ENCODE measurements at places on chromosomes 12 and 14.

DNA sequence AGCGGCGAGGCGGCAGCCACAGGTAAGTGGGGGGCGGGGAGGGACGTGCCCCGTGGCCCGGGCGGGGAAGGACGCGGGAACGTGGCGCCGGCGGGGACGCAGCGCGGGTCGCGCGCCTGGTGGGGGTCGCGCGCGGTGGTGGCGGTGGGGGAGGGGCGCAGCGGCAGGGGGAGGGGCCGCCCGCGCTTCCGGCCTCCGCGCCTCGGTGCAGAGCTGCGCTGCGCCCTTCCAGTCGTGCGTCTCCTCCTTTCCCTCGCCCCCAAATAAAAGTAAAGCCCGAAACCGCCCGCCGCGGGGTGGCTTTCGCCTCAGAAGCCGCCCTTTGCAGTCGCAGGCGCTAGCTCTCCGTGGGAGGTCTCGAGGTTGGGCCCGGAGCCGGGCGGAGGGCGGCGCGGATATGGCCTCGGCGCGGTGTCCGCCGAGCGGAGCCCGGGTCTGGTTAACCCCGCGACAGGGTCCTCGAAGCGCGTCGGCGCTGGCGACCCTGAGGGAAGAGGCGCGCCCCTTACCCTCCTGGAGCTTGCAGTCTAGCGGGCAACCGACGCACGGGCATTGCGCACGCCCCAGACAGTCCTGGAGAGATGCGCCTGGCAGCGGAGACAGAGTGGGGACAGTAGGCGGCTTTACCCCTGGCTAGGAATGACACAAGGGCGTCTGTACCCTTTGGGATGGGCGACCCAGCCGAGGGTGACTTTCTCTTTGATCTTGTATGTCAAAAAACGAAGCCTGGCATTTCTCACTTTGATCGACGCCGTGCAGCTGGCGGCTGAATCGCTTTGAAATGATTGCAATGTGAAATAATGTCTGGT is 589 bp downstream of the ATF1 start:
- DNase-seq = peak; percentile 36

DNA sequence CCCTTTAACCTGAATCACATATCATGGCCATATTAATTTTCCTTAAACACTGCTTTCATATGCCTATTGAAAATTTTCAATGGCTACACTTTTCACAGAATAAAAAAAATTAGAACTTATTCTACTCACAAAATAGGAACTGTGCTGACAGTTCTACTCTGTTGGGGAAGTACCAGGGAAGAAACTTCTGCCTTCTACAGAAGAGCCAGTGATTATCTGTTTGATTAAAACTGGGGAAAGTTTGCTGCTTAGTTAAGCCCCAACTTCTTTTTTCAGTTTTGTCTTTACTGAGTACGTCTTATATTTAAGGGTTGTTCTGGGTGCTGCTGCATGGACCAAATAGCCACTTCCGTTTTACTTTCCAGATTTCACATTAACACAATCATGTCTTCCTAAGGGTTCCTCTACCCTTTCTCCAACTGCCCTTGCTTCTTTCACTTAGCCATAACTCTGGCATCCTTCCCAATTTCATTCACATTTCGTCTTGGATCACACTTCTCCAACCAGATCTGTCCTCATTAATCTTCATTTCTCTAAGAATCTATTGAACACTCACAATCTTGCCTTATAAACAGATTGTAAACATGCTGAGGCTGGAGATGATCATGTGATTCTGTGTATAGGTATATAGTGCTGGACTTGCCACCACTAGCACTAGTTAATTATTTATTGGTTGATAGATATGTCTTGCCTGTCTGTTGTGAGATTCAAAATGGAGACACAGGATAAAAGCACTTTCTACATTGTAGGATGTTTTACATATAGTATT is 1.9 kb upstream of the SEL1L start:
- no peak for DNase-seq

- DNase-seq = peak; percentile 57
Observed at GRCh38 chr12:122190842-122191668, 8.1 kb downstream of the LRRC43 start.

- peak; percentile 30 for DNase-seq
Observed at GRCh38 chr12:118402251-118402650, 25.9 kb downstream of the SUDS3 start.

GRCh38 chr14:82403987-82404386 is 870.3 kb upstream of the SEL1L start:
- DNase-seq = no peak

DNA sequence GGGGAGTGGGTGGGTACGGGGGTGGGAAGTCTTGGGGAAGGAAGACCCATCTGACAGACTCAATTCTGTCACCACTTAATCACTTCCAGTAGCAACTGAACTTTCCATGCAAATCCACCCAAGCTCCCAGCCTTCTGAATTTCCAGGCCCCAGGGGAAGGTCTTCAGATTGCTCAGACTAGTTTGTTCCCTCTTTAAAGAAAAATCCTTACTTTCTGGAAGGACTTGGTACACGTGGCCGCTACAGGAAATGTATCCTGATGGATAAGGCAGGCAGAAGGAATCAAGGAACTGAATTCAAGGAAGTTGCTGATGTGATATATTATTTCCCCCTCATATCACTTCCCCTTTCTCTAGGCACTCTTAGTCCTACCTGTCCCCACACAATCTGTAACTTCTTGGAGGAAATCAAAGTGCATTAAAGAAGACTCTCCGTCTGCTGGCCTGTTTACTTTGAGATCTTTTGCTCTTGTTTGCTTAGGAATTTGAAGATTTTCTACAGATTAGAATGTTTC is 6.4 kb downstream of the NFKBIA start:
- no peak for DNase-seq

GRCh38 chr12:11136075-11136474 is 1.6 kb upstream of the TAS2R30 start:
- DNase-seq = no peak

DNA sequence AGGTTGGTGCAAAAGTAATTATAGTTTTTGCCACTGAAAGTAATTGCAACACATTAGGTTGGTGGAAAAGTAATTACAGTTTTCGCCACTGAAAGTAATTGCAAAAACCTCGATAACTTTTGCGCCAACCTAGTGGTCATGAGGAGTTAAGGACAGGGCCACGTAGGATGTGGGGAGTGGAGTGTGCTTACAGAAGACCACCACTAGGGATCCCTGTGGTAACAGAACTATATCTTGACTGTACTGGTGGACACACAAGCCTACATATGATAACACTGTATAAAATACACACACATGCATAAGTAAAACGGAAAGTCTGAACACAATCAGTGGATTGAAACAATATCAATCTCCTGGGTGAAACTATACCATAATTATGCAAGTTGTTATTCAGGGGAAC is 187.4 kb upstream of the ABCD2 start:
- DNase-seq = no peak

DNA sequence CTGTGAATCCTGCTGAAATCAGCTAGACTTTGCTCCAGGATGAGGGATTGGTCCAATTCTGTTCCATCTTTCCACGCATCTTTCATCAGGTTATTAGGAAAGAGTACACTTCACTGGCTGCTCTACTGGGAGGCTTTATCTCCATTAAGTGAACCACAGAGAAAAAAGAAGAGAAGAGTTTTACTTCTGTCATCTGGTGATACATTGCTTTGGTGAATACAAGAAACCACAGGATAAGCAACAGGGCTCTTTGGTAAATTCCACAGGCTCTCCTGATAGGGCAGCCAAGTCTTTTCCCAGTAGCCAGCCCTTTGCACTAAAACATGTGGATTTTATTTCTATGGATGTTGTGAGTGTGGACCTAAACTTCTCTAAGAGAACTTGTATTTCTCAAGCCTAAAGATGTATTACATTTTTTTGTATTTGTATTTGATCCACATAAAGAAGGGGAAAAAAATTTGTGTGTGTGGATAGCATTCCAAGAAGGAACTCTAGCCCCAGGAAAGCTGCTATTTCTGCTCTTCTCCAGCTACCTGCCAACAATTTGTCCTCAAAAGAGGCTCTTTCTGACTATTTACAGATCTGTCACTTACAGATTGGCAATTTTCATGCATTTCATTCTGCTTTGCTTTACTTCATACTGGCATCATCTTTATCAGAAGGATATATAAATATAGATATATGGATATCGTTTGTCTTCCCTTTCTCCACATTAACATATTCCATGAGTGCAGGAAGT is 1117.6 kb upstream of the TMEM132C start:
- DNase-seq = no peak

GRCh38 chr12:112961074-112961473 is 17.2 kb upstream of the OAS2 start:
- no peak for DNase-seq

DNA sequence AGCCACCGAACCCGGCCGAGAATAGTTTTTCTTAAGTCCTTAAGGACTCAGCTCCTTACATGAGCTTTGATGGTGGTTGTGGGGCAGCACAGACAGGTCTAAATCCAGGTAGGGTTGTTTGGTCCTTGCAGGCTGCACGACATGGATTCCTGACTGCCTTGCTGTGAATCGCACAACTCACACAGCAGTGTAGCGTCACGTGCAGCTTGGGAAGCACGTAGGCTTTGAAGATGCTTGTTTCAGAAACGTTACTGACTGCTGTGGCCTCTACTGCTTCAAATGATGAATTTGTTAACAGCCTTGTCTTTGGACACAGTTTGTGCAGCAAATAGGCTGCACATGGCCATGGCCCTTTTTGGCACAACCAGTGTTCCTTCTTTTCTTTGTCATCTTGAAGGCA is 29.9 kb downstream of the ZBTB42 start:
- no peak for DNase-seq

GRCh38 chr12:50990791-50991190 is 35.4 kb downstream of the SLC11A2 start:
- no peak for DNase-seq

DNA sequence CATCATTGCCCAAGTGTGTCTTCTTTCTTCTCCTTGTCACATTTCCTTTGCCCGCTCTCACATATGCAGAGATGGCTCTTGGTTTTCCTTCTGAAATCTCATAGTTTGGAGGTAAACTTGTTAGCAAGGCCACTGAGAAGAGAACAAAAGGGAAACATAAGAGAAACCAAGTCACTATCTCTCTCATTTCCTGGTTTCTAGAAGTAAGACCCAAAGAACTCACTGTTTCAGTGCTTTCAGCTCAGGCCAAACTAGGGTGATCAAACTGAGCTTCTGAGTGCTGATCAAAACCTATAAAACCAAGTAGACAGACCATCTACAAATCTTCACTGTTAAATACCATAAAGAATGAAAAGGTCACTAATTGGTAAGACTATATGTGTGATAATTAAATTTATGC is 275.4 kb upstream of the BTG1 start:
- no peak for DNase-seq

GRCh38 chr12:57518920-57519795 is 1.2 kb downstream of the DDIT3 start:
- DNase-seq = no peak

DNA sequence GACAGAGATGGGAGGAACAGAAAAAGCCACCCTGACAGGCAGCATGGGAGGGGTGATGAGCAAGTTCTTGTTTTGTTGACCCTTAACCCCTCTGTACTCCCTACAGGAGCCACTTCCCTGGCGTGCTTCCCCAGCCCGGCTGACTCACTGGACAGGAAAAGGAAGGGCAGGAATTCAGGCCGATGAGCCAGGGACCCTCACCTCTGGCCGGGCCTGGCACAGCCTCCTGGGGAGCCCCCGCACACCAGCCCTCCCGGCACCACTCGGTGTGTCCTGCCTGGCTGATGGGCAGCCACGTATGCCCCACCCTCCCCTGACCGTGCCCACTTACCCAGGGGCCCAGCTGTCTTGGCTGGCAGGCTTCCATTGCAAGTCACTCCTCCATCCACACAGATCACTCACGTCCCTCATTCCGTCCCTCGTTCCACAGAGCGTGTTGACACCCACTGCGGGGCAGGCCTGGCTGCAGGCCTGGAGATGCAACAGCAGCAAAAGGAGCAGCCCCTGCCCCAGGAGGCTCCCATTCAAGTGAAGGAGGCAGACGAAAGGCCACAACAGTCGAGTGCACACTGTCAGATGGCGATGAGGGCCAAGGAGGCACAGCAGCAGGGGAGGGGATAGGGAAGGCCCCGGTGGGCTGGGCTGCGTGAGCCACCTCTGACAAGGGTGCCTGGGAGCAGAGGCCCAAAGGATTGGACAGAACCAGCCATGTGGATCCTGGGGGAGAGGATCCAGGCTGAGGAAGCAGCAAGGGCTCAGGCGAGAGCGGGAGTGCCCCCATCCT is 19.7 kb upstream of the CD9 start:
- peak; percentile 99 for DNase-seq

- DNase-seq = no peak
Observed at GRCh38 chr12:67052981-67053380, 216.2 kb upstream of the CAND1 start.

- DNase-seq = no peak
Observed at GRCh38 chr12:127546721-127547505, 720.1 kb upstream of the TMEM132C start.

GRCh38 chr14:100224229-100224866 is 14.6 kb upstream of the YY1 start:
- no peak for DNase-seq

GRCh38 chr14:51023964-51024363 is 70.9 kb downstream of the TRIM9 start:
- DNase-seq = no peak

DNA sequence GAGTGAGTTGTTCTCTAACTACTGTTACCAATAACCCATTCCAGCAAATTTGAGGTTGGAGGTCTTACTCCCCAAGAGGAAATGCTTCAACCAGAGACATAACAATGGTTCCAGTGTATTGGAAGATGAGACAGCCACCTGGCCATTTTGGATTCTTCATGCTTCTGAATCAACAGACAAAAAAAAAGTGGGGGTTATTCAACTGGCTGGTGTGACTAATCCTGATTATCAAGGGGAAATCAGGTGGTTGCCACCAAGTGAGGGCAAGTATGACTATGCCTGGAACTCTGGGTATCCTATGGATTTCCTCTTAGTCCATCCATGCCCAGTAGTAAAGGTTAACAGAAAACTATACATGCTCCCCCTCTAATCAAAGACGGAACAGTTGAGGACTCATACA is 29.9 kb upstream of the ZNF641 start:
- DNase-seq = no peak

DNA sequence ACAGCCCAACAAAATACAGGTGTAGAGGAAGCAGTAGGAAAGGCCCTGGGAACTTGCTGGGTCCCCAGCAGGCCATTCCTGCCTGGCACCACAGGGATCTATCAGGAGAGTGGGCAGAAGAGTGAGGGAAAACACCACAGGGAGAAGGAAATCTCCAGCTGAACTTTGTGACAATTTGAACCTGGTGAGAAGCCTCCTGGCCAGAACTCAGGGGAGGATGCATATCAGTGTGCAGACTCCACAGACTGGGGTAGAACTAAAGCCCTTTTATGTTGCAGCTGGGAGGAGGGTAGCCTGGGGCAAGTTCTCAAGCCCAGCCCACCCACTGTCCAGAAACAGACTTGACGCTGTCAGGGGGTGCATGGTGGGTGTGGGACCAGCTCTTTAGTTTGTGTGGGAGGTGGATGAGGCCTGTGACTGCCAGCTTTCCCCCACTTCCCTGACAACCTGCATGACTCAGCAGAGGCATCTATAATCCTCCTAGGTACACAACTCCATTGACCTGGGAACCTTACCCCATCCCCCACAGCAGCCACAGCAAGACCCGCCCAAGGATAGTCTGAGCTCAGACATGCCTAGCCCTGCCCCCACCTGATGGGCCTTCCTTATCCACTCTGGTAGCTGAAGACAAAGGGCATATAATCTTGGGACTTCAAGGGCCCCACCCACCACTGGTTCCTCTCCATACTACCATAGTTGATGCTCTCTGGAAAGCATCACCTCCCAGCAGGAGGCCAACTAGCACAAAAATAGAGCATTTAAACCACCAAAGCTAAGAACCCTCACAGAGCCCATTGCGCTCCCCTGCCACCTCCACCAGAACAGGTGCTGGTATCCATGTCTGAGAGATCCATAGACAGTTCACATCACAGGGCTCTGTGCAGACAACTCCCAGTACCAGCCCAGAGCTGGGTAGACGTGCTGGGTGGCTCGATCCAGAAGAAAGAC is 28.9 kb downstream of the PNN start:
- no peak for DNase-seq

Measured in kidney capillary endothelial cell (primary cell).